ENCODE measurements at places on chromosomes 3 and 15.

DNA sequence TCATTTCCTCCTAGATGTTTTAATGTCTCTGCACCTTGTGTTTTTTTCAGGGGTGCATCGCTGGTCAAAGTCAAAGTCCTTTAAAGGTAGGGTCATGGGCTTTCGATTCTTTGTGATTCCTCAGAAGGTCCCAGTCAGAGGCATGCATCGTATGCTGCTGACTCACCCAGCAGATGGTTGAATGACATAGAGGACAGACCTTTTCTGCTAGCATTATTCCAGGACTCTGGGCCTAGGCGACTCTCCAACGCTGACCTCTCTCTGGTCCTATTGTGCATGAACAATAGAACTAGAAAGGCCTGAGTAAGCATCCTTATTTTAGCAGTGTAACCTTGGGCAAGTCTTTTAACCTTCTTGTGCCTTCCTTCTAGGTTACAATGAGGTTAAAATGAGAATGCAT, 75.9 kb downstream of the DGKG start:
- no peak for DNase-seq

GRCh38 chr3:4587061-4587837, 94.1 kb downstream of the ITPR1 start:
- peak; percentile 46 for DNase-seq

DNA sequence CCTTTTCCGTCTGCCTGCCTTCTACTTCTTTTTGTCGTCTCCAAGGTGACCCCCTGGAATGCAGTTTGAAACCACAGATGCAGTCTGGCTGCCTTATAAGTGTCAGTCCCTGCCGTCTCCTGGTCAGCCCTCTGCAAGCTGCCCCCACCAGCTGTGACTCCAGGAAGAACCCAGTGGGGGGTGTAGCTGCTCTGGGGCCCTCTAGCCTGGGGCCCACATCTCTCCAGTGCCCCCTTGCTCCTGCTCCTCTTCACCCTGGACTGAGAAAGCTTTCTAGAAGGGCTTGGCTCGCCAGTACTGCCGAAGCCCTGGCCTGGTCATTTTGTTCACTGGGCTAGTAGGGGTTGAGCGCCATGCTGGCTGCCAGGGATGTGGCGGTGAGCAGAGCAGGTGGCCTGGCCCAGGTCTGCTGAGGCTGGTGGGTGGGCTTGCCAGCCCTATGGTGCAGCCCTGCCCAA, 21.3 kb downstream of the SYNM start:
- no peak for DNase-seq

GRCh38 chr3:155131104-155131503, 51.0 kb downstream of the MME start:
- no peak for DNase-seq

GRCh38 chr3:160886421-160886820, 130.4 kb downstream of the PPM1L start:
- no peak for DNase-seq

DNA sequence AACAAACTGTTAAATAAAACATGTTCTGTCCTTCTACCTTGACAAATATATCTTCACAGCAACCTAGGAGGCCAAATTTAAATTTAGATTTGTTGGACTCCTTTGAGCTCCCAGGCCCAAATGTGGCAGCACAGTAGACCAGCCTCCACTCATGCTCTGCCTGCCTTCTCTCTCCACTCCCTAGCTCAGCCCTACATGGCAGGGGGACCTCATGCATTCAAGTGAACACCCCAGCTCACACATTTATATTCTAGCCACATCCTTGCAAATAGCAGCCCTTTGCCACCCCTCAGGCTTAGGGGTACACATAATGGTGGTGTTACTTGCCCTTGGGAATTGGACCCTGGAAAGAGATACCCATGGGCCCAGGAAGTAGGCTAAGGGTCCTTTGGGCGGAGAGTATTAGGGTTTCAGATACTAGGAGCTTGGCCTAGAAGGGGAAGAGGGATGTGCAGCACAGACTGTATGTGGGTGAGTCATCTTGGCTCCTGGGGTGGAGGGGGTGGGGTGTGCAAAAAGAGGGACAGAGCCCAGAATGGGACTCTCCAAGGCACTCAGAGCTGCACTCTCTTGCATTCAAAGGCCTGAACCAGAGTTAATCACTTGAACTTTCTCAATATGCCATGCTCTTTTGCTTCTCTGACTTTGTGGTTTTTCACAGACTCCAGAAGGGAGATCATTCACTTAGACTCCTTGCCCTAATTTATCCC, 268.4 kb upstream of the ROPN1 start:
- DNase-seq, result no peak

GRCh38 chr15:70034596-70034995, 63.1 kb downstream of the TLE3 start:
- DNase-seq, result no peak

Measured in stimulated activated naive CD8-positive, alpha-beta T cell treated with anti-CD3 and anti-CD28 coated beads, Interleukin-15, amount 100 ng/mL, for 72 hours (primary cell).